AG04449 (cell line): ENCODE measurements at places on chromosomes 6 and 20.

GRCh38 chr6:84442208-84442607, 214.8 kb upstream of the CEP162 start:
- no peak for DNase-seq

DNA sequence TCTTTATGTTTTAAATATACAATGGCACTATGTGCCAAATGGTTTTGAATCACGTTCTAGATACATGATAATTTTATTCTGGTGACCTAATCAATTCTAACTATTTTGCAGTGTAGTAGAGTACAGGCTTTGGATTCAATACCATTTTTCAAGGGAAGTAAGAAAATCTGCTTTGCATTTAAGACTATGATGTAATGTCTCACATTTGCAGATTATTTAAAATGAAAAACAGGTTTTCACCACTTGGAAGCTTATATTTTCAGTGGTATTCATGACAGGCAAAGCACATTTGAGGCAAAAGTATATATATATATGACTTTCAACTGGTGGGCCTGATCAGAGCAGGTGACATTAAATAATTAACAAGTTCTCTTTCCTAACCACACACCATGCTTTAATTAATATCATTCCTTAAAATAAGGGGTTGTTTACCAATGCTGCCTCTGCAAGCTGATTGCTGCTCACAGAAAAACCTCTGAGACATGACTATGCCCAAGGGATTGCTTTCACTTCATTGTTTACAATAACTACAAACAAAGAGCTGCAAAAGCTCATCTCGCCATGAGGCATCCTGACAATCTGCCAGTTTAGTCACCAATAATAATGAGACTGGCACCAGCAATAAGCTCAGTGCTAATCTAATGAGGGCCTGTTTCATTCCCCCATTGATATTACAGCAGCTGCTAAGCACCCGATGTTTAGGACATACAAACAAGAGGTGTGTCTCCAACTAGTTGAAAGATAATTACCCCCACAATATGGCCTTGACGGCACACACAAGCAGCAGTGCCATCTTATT, 1176.0 kb upstream of the GJE1 start:
- DNase-seq, result no peak

DNA sequence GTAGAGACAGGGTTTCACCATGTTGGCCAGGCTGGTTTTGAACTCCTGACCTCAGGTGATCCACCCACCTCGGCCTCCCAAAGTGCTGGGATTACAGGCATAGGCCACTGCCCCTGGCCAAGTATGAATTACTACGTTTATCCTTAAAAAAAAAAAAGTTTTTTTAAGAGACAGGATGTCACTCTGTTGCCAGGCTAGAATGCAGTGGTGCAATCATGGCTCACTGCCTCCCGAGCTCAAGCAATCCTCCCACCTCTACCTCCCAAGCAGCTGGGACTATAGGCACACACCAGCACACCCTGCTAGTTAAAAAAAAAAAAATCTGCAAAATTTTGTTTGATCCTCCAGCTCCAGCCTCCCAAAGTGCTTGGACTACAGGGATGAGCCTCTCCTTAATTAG, 23.1 kb downstream of the IYD start:
- DNase-seq, result no peak

GRCh38 chr6:148999929-149000468, 253.2 kb downstream of the UST start:
- DNase-seq, result no peak

DNA sequence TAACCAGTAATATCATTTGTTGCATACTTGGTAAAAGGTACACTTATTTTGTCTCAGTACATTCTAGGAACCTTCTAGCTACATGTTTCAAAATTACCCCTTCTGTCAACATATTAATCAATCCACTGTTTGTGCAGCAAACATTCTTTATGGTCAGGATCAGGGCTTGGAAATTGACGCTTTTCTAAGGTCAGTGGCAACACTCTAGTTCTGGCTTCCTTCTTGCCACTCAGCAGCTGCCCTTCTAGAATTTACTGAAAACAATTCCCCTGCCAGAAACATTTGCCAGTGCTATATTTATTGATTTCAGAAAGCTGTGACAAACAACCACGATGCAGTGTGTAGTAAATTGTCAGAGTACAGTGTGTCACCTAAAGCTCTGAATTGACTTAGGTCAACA, 84.7 kb upstream of the FBXL4 start:
- DNase-seq, result no peak

GRCh38 chr6:77292564-77293546, 170.4 kb downstream of the HTR1B start:
- DNase-seq, result peak; percentile 63

DNA sequence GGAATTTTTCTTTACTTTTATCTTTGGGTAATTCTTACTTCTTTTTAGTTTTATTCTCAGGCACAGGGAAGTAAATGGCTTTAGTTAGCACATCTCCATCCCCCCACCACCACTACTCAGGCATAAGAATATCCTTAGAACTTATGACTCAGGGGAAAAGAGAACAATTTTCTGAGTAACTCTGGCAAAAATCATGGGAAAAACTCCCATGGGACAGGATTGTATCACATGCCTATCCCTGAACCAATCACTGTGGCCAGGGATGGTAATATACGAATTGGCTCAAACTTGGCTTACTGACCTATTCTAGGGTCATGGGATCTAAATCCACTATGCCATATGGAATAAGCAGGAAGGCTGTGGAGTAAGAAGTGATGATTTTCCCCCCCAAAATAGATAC, 339.1 kb downstream of the BTBD3 start:
- no peak for DNase-seq

GRCh38 chr6:8434727-8435092, 635 bp downstream of the SLC35B3 start:
- DNase-seq, result no peak

DNA sequence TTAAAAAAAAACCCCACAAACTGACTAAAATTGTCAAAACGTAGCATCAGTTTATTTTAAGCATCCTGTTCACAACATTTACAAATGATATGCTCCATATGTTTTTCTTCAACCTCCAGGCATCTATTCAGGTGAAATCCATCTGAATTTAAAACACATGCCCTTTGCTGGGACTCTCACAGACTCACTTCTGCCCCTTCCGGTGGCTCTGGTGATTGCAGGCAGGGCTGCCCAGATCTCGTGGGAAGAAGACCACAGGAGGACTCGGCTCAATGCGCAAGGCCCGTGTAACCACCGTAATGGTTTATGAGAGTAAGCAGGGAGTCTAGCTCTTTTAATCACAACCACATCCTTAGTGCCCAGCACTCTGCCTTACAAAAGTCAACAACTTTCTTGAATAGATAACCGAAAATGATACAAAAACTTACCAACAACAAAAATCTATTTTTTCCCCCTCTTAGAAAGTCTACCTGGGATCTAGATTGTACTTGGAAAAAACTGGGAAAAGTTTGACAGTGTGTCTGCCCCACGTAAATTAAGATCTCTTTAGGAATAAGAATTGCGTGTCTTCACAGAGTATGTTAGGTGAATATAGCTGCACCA, 139.1 kb downstream of the KIF16B start:
- DNase-seq, result no peak

DNA sequence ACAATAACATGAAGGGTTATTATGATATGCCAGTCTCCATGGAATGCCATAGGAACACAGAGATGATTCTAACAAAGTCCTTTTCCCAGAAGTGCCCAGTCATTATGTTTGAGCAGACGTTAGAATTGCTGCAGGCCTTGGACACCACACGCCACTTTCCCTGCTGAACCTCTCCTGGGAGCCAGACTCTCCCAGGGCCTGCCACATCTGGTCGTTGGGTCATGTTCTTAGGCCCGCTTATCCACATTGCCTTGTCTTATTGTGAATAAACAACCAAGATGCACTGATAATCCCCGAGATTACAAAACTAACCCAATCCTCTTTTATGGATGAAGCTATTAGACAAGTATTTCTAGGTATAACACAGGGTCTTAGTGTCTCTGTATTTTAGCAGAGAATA, 276.5 kb upstream of the CITED2 start:
- DNase-seq, result no peak

DNA sequence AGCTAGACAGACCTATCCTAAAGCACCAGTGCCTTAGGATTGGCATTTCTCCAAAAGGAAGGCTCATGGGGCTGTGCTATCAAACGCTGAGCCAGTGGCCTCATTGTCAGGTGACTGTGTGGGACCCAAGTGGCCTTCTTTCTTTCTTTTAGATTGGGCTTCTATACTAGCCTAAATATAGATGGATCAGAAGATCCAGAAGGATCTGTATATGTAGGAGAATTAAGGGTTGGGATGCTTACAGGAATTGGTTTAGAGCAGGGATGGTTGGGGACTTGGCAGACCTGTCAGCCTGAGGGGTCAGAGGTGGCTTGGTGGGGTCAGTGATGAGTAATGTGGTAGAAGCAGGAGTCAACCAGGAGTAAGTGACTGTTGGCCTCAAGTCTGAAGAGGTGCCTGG, 14.8 kb downstream of the ABT1 start:
- DNase-seq, result no peak

DNA sequence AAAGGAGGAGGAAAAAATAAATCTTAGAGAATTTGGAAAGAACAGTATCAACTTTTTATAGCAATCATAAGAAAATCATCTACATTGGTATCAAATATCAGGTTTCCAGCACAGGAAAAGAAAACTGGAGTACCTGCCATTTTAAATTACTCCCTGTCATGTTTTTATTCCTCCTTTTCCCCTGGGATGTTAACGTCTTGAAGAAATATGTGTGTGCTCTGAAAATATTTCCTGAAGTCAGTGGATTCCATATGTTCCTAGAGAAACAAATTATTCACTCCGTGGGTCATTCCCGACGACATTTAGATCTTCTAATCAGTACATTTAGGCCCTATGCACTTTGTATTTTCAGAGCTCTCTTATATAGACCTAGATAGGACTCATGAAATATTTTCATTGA, 42.0 kb upstream of the RSPO3 start:
- no peak for DNase-seq

GRCh38 chr20:44064501-44065400, 122.2 kb downstream of the JPH2 start:
- no peak for DNase-seq

DNA sequence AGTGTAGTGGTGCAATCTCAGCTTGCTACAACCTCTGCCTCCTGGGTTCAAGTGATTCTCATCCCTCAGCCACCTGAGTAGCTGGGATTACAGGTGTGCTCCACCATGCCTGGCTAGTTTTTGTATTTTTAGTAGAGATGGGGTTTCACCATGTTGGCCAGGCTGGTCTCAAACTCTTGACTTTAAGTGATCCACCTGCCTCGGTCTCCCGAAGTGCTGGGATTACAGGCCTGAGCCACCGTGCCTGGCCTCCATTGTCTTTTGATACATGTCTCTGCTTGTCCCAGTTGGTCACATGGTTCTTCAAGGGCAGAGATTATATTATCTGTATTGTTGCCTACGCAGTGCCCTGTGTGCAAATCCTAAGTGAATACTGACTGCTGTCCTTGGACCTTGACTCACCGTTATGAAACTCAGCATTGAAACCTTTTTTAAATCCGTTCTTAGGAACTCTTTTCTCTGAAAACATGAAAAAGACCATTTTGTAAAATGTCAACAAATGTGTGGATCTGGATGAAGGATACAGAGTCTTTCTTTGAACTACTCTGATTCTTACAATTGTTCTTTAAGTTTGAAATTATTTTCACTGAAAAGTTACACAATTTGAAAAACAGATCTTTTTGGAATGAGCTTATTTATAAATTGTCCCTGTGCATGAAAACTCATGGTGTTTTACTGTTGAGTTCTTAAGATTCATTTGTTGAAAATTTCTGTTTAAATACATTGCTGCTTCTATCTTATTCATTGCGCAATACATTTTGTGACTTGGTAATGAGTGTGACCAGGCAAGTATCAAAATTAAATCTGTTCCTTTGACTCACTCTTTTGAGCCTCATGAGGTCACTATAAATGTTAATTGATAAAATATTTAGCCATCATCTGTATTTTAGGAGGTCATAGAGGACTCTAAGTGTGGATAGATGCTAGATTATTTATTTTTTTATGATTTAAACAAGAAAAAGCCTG, 293.5 kb downstream of the UTRN start:
- DNase-seq, result no peak

GRCh38 chr20:47914792-47915191, 129.5 kb upstream of the SULF2 start:
- no peak for DNase-seq

DNA sequence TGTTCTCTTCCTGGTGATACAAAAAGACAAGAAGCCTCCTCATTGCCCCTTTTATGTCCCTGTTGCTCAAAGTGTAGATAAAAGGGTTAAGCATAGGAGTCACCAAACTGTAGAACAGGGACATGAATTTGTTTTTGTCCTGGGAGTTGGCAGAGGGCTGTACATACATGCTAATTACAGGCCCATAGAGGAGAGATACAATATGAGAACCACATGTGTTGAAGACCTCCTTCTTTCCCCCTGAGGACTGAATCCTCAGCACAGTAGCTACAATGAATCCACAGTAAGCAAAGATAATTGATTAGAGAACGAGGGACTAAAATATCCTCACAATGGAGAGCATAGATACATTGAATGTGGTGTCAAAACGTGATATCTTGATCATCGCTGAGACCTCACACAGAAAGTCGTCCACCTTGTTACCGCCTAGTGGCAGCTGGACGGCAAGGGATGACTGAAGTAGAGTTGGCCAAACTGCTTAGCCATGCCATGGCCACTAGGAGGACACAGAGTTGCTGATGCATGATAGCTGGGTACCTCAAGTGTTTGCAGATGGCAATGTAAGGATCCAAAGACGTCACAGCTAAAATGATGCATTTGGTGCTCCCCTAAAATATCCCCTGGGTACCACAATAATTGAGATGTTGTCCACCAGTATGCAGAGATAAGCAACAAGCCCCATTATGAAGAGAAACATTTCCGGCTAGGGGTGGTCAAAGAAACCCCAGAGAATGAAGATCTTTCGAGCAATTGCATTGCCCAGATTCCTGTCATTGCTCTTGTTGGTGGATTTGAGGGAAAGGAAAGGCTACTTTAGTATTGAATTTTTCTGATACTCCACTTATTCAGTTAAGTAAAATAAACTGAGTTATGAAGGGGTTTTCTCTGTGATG, 15.0 kb downstream of the OR2B3 start:
- no peak for DNase-seq

GRCh38 chr20:25706793-25707192, 10.1 kb upstream of the ZNF337 start:
- no peak for DNase-seq

- no peak for DNase-seq
Measured at GRCh38 chr6:6834356-6835222, 246.1 kb downstream of the LY86 start.

GRCh38 chr6:41667195-41667594, 28.9 kb downstream of the MDFI start:
- DNase-seq, result no peak

- DNase-seq, result no peak
Measured at GRCh38 chr6:155234167-155234566, 29.6 kb upstream of the CLDN20 start.

- DNase-seq, result no peak
Measured at GRCh38 chr6:54112151-54112650, 958 bp downstream of the MLIP start.

DNA sequence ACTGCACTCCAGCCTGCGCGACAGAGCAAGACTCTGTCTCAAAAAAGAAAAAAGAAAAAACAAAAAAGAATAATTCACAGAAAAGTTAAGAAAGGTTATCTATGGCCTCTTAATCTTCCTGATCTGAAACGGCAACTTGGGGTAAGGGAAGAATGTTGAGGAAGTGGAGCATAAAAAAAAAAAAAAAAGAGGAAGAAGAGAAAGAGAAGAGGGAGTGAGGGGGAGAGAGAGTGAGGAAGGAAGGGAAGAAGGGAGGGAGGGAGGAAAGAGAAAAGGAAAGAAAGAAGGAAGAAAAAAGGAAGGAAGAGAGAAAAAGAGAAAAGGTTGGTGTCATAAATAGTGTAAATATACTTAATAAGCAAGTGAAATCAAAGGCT, 68.9 kb upstream of the NCOA3 start:
- no peak for DNase-seq
